Stimulated activated CD8-positive, alpha-beta memory T cell treated with anti-CD3 and anti-CD28 coated beads, Interleukin-15, amount 100 ng/mL, for 4 hours (primary cell): ENCODE measurements at places on chromosomes 6 and 20.

DNA sequence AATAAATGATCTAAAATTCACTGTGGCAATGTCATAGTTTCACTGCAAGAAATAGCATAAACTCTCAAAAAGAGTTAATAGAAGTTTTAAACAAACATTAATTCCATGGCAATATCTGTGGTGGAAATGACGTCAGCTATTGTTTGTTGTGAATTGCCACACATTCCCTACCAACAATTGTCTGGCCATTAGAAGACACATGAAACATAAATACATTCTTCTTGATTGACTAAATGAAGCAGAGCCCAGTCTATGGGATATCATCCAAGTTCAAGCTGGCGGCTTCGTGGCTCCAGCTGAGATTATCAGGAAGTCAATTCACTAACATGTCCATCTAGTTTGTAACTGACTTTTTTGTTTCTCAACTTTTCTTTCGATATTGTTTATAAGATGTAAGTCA is 369.0 kb downstream of the ARHGAP18 start:
- DNase-seq, result no peak

GRCh38 chr20:56363491-56363890 is 4.7 kb downstream of the FAM210B start:
- DNase-seq, result no peak

- no peak for DNase-seq
Measured at GRCh38 chr6:40536442-40536841, 50.7 kb downstream of the LRFN2 start.

- DNase-seq, result no peak
Measured at GRCh38 chr6:144265061-144265357, 20.1 kb upstream of the UTRN start.

GRCh38 chr6:89500611-89501010 is 67.7 kb downstream of the ANKRD6 start:
- DNase-seq, result no peak
